ENCODE measurements at places on chromosomes 12 and 14. TPM values are rescaled to one million over a fixed set of nuclear protein-coding genes. Genes with fewer than 3 reads are reported as not detected.

FBLN5 gene
- 6.9 TPM for total RNA-seq

B4GALNT1 gene
- total RNA-seq = 1.1 TPM

KLRC1 gene
- not detected for total RNA-seq

- H3K27ac ChIP-seq = no peak overlapping the region
- H3K36me3 ChIP-seq = no peaks in the 10 kb centered on the region
- DNase-seq = no peak
- peaks cover 17% of the 10 kb centered on the region for H3K4me1 ChIP-seq
- H3K4me3 ChIP-seq = no peak overlapping the region
- peaks cover 32% of the 10 kb centered on the region for H3K27me3 ChIP-seq
These were observed 313.9 kb downstream of the BCL11B start for GRCh38 chr14:98958048-98958631.

DNA sequence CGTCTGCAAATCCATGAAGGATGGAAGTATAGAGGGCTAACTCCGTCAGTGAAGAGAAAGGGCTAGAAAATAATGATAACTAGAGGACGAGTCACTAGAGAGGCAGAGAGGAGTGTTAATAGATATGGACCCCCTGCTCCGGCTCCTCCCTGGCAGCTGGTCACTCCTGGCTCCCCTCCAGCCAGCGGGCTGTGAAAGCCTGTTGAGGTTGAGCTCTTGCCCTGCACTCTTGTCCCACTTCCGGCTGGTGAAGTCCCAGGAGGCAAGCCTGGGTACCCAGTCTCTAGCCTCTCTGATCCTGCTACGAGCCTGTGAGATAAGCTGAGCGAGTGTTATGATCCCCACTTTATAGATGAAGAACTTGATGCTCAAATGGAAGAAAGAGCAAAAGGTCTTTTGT lies 90.3 kb downstream of the RFX4 start:
- H3K4me3 ChIP-seq = no peak overlapping the region
- H3K27me3 ChIP-seq = peaks cover 20% of the 10 kb centered on the region
- no peak for DNase-seq
- peaks cover 10% of the 10 kb centered on the region for H3K4me1 ChIP-seq
- H3K27ac ChIP-seq = no peak overlapping the region
- no peaks in the 10 kb centered on the region for H3K36me3 ChIP-seq

- peaks cover 1% of the 10 kb centered on the region for H3K4me1 ChIP-seq
- no peak overlapping the region for H3K4me3 ChIP-seq
- no peak overlapping the region for H3K27ac ChIP-seq
- no peaks in the 10 kb centered on the region for H3K36me3 ChIP-seq
These were observed 437.1 kb downstream of the NPAS3 start for GRCh38 chr14:33375786-33376185.

DNA sequence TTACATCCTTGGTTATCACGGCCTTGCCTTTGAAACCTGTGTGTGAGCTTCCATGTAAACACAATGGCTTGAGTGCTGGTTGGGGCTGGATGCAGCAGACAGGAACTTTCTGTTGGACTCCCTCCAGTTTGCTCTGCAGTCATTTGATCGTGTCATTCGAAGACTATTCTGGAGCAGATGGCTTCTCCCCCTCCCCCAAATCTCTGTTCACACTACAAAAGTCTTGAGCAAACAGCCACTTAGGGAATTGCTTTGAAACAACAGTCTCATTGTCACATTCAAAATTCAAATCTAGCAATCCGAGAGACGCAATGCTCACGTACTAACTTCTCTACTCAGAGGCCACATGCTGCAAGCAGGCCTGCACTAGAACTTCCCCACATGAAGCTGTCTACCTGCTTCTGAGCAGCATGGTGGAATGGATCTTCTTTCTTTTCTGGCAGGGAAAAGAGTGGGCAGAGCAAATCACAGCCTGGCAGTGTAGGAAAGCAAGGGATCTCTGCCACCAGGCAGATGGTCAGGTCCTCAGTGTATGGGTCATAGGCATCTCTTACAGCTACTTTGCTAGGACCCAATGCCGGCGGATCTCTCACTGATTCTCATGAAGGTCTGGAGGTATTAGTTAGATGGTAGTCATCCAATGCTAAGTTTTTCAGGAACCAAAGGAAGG lies 214.2 kb downstream of the PPM1H start:
- peak overlapping the region; percentile 81 for H3K27ac ChIP-seq
- H3K36me3 ChIP-seq = peaks cover 6% of the 10 kb centered on the region
- peaks cover 29% of the 10 kb centered on the region for H3K4me1 ChIP-seq
- no peak overlapping the region for H3K4me3 ChIP-seq
- no peak for DNase-seq

DNA sequence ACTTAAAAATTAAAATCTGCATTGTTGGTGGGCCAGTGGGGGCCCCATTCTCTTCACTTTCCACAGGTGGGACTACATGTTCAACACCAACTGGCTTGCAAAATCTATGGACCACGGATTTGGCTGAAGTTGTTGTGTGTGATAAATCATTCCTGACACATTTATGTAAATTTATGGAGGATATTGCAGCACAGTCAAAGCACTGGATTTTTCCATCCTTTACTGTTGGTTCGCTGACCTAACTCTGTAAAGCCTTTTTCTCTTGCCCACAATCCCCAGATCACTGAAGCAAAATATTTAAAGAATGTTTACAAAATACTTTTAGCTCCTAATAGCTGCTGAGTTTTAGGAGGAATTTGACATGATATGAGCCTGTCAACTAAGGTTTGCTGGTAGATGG lies 219.7 kb upstream of the PRICKLE1 start:
- H3K4me1 ChIP-seq = peaks cover 16% of the 10 kb centered on the region
- no peaks in the 10 kb centered on the region for H3K27me3 ChIP-seq
- H3K36me3 ChIP-seq = no peaks in the 10 kb centered on the region
- DNase-seq = no peak
- H3K27ac ChIP-seq = no peak overlapping the region

DNA sequence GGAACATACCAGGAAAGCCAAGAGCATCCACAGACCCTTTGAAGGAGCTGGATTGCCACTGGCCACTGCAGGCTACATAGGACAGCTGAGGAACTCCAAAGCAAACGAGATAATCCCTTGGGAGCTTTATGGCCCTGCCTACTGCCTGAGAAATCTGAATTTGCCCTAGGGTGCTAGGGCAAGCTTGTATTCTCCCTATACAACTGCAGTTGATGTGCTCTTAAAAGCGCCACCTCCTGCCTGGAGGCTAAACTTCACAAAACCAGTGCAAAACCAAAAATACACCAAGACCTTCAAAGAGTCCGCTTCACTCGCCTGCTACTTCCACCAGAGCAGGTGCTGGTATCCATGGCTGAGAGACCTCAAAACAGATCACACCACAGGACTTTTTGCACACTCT lies 99.6 kb upstream of the KRR1 start:
- no peak overlapping the region for H3K27ac ChIP-seq
- H3K4me3 ChIP-seq = no peak overlapping the region
- no peaks in the 10 kb centered on the region for H3K27me3 ChIP-seq
- H3K36me3 ChIP-seq = peaks cover 4% of the 10 kb centered on the region
- no peak for DNase-seq
- peaks cover 6% of the 10 kb centered on the region for H3K4me1 ChIP-seq

GRCh38 chr14:33792720-33793368 lies 158.0 kb downstream of the EGLN3 start:
- no peak overlapping the region for H3K4me3 ChIP-seq
- no peaks in the 10 kb centered on the region for H3K36me3 ChIP-seq
- H3K4me1 ChIP-seq = peaks cover 14% of the 10 kb centered on the region
- H3K27me3 ChIP-seq = peaks cover 33% of the 10 kb centered on the region

- H3K27me3 ChIP-seq = peaks cover 62% of the 10 kb centered on the region
- H3K36me3 ChIP-seq = no peaks in the 10 kb centered on the region
- H3K4me1 ChIP-seq = peaks cover 7% of the 10 kb centered on the region
These were observed 13.1 kb downstream of the EMP1 start for GRCh38 chr12:13209436-13210235.

GRCh38 chr14:71138448-71139293 lies 231.4 kb downstream of the PCNX1 start:
- peak; percentile 40 for DNase-seq
- no peak overlapping the region for H3K4me3 ChIP-seq

Data from progenitor cell of endocrine pancreas (in vitro differentiated cells).